ENCODE measurements at places on chromosomes 5 and 9.
A peak's percentile ranks its signal among the peaks of the same experiment; 100 is the strongest.

GRCh38 chr9:93222890-93223259, 38.9 kb downstream of the WNK2 start:
- DNase-seq = no peak

GRCh38 chr5:147547730-147548129, 37.9 kb upstream of the DPYSL3 start:
- no peak for DNase-seq

GRCh38 chr5:113212244-113212920, 222.4 kb downstream of the TSSK1B start:
- no peak for DNase-seq

DNA sequence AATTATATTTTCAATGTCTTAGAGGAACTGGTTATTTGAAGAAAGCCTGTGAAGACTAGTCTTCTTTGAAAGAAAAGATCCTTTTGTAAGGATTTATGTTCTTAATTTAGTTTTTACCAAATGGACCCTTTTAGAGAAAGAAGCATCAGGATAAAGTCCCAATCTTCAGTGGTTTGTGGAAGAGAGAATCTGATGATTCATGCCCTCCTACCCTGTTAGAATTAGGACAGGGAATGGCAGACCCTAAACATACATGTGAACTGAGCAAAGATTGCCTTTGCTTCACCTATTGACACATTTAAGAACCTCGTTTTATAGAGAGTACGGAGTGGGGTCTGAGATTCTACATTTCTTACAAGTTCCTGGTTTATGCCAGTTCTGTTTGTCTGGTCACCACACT, 20.1 kb upstream of the TMEFF1 start:
- DNase-seq = no peak

GRCh38 chr9:18595597-18595996, 121.6 kb downstream of the ADAMTSL1 start:
- DNase-seq = no peak

GRCh38 chr9:15349892-15350761, 43.1 kb upstream of the TTC39B start:
- DNase-seq = peak; percentile 84

GRCh38 chr5:147852365-147852764, 20.9 kb upstream of the SPINK1 start:
- DNase-seq = no peak

- DNase-seq = no peak
Measured at GRCh38 chr5:177526191-177526590, 9.4 kb upstream of the DDX41 start.

- no peak for DNase-seq
Measured at GRCh38 chr5:81767938-81768337, 17.0 kb upstream of the SSBP2 start.

- no peak for DNase-seq
Measured at GRCh38 chr5:158759283-158759682, 340.4 kb downstream of the EBF1 start.

DNA sequence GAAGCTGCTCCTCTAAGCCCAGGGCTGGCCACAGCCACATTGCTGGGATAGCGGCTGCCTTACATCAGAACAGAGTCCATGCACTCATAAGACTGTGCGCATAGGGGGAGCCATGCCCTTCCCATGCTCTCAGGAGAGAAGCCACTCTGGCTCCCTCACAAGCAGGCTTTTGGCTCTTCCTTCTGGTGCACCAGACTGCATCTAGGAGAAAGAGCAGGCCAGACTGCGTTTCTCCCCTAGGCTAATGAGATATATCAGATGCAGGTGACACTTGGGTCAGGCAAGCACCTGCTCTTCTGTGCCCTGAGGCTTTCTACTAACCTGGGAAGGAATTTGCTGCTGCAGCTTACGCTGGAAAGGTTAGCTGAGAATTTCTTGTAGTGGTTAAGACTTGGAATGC, 43.2 kb upstream of the BRINP1 start:
- no peak for DNase-seq

DNA sequence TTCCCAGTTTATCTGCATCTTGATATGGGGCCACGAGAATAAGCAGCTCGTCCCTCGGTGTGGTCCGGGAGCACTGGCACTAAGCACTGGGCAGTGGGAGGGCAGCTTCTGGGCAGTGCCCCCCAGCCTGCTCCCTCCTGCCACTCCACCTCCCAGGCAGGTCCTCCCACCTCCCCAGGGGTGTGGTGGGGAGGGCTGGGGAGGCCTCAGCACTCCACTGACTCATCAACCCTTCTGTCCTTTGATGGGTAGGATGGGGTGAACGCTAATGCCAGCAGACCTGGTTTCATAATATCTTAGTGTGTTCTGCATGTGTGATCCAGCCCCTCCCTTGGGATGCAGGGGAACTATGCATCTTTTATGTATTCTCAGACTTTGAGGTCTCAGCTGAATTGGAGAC, 62.2 kb upstream of the GNE start:
- no peak for DNase-seq

- DNase-seq = no peak
Measured at GRCh38 chr5:41154491-41154890, 58.8 kb downstream of the C6 start.

GRCh38 chr5:167877114-167877722, 414.2 kb upstream of the WWC1 start:
- no peak for DNase-seq

GRCh38 chr5:83404182-83404716, 67.3 kb upstream of the VCAN start:
- no peak for DNase-seq

- no peak for DNase-seq
Measured at GRCh38 chr9:133725886-133726285, 12.3 kb downstream of the SARDH start.

DNA sequence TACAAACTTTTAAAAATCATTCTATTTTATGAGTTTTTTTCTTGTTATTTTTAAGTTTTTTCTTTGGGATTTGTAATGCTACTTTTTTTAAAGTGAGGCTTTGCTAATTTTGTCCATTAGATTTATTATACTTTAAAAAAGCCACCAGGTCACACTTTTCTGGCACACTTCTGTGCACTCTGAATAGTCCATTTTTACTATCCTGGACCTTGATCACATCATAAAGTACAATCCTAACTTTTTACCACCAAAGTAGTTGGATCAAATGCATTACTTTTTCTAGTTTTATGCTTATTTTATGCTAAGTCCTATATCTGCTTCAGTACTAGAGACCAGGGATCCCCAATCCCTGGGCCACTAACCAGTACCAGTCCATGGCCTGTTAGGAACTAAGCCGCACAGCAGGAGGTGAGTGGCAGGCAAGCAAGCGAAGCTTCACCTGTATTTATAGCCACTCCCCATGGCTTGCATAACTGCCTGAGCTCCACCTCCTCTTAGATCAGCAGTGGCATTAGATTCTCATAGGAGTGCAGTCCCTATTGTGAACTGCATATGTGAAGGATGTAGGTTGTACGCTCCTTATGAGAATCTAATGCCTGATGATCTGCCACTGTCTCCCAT, 16.0 kb downstream of the FRRS1L start:
- DNase-seq = no peak

- no peak for DNase-seq
Measured at GRCh38 chr9:126916909-126917308, 2.3 kb downstream of the RALGPS1 start.

DNA sequence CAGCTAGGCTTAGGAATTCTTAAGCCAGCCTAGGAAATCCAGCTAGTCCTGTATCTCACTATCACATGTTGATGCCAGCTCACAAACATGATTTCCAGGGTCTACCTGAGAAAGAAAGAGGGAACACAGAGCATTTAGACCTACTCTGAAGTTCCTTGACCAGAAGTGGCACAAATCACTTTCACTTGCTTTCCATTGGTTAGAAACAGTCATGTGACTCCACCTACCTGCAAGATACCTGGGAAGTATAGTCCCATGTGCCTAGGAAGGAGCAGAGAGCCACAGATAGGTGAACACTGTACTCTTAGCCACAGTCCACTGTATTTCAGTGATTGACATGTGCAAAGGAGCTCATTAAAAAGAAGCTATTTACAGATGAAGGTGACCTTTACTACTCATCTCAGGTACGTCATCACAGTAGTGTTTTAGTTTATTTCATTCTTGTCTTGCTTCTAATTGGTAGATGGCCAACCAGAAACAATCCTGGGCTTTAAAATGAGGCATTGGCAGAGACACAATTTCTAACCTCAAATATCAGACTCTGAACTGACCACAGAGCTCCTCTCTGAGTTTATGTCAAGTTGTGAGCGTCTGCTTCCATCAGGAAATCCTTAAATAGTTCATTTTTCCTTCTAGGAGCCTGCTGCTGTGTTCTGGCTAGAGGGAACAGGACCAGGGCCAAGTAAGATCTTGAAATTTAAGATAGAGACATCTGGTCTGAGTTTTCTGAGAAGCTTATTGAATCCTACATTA, 340.7 kb downstream of the TLE4 start:
- no peak for DNase-seq

- no peak for DNase-seq
Measured at GRCh38 chr5:80579050-80579449, 9.0 kb upstream of the ANKRD34B start.

GRCh38 chr5:121962958-121963357, 1.2 kb downstream of the SRFBP1 start:
- DNase-seq = no peak

DNA sequence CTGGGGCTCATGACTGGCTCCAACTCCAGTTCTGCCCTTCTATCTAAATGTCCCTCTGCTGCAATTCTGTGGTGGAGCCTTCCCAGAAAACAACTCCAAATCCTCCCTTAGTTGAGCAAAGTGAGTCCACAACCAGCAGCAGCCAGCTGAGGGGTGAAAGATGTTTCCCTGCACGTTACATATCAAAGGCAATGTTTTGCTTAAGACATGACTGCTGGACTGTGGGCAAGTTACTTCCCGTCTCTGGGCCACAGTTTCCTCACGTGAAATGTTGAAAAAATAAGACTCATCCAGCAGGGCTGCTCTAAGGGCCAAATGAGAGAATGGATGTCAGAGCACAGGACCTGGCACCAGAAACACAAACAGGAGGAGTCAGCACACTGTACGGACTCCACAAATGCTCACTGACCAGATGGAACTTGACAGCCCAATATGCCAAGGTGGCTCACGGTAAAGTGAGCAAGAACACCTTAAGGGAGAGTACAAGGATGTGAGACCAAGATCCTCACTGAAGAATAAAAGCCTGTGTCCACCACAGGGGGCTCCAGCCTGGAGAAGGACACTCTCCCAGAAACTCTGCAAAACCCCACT, 138.4 kb upstream of the ABCA1 start:
- DNase-seq = no peak

GRCh38 chr9:116323012-116323411, 169.4 kb downstream of the PAPPA start:
- DNase-seq = no peak

- DNase-seq = no peak
Measured at GRCh38 chr5:87008751-87009560, 258.7 kb upstream of the RASA1 start.

DNA sequence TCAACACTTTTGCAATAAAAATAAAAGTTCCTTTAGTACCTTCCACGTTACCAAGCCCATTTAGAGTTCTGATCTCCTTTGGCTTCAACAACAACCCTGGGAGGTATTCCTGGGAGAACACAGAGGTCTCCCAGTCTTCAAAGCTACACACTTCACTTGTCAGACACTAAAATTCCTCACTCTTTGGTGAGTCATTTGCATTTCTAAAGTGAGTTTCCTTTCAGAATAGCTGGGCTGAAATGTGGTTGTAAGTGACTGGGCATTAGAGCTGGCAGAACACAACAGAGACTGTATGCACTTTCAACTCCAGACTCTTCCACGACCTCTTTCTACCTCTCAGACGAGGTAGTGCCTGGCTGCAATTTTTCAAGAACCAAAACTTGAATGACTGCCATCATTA, 11.5 kb upstream of the F2RL1 start:
- no peak for DNase-seq

DNA sequence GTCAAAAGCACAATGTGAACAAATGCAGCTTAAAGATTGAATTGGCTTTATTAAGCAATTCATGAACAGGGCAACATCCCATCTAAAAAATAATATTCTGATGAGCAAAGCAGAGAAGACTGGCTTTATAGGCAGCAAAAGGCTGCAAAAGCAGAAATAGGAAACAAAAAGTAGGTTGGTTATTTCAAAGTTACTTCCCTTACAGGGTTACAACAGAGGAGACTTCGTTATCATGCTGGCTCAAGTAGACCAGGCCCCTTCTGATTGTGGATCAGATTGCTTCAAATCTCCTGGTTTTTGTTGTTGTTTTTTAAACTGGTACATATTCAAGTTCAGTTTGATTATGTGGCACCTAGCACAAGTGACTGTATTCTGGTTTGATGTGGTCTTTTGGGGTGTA, 73.1 kb downstream of the MAN2A1 start:
- DNase-seq = no peak
